PC-9 (cell line): ENCODE measurements at places on chromosomes 1 and 21.

DNA sequence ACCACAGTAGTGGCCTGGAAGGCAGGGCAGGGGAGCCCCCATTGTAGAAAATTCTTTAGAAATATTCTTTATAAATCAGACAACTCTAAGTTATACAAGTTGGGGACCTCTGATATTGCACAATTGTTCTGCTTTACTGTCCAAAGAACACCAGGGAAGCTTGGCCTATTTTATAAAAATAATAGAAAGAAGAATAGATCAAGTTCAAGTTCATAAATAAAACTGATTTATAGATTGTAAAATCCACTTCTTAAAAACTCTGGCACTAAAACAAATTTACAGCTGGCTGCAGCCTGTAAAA, 55.0 kb upstream of the GALNT2 start:
- no peak overlapping the region for H3K4me3 ChIP-seq
- H3K27ac ChIP-seq = no peak overlapping the region
- H3K27me3 ChIP-seq = peaks cover 7% of the 10 kb centered on the region; the same call in 1 of the 2 replicates
- no peaks in the 10 kb centered on the region for H3K36me3 ChIP-seq
- DNase-seq = no peak
- no peaks in the 10 kb centered on the region for H3K4me1 ChIP-seq

GRCh38 chr1:157302724-157303123, 164.5 kb upstream of the ETV3 start:
- no peak for DNase-seq
- no peaks in the 10 kb centered on the region for H3K36me3 ChIP-seq
- H3K27me3 ChIP-seq = peaks cover 26% of the 10 kb centered on the region; the same call in 1 of the 2 replicates
- no peak overlapping the region for H3K27ac ChIP-seq

- H3K27ac ChIP-seq = no peak overlapping the region
- no peaks in the 10 kb centered on the region for H3K27me3 ChIP-seq
- H3K4me3 ChIP-seq = no peak overlapping the region
- DNase-seq = no peak
- no peaks in the 10 kb centered on the region for H3K36me3 ChIP-seq
Observed at GRCh38 chr1:238898856-238899255, 487.5 kb upstream of the CHRM3 start.

DNA sequence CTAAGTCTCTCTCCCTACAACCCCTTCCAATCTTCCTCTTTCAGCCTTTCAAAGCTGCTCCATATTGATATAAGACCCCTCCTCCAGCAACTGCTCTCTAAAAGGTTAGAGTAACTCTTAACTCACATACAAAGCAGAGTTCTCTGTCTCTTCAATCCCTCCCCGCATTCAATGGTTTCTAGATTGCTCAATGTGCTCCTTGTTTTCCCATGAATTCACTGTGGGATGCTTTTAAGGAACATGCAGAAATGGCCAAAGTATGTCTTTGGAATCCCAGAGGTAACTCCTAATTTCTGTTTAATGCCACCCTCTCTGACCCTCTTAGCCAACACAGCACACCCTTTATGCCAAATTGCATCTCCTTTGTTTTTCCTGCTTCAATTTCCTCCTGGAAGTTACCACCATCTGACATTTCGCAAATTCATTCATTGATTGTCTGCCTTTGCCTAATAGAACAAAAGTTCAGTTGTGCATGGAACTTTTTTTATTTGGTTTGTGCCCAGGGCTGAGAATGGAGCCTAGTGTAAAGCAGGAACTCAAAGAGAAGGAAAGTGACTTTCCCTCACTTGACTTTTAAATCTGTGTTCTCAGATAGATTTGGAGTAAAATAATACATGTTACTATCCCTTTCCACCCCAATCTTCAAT, 172.7 kb upstream of the C8B start:
- H3K27ac ChIP-seq = no peak overlapping the region
- no peaks in the 10 kb centered on the region for H3K36me3 ChIP-seq
- no peak overlapping the region for H3K4me3 ChIP-seq
- DNase-seq = no peak

GRCh38 chr1:242240077-242240476, 241.2 kb upstream of the MAP1LC3C start:
- no peak overlapping the region for H3K4me3 ChIP-seq
- no peaks in the 10 kb centered on the region for H3K4me1 ChIP-seq
- H3K27ac ChIP-seq = no peak overlapping the region

DNA sequence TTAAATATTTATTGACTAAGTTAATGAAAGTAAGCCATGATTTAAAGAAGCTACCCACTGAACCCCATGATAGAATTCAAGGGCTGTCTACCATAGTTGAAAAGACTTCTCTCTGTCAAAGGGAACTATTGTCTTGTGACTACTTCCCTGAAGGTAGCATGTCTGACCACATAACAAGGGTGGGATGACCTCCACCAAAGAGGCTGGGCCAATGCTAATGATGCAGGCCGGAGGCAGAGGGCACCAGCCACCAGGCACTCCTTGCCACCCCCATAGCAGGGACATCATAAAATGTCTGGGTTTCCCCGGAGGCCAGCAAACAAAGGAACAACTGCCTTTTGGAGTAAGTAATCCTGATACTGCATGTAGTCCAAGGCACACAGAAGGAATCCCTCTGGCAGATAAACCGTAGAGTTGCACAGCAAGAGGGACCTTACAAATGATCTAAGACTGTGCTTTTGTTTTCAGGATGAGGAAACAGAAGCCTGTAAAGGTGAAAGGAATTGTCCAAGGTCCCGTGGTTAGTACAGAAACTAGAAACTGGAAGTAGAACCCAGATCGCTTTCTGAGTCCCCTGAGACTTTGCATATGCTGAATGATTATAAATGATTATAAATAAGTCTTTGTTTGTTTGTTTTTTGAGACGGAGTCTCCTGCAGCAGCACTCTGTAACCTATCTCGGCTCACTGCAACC, 33.5 kb upstream of the ITPKB start:
- no peaks in the 10 kb centered on the region for H3K36me3 ChIP-seq
- no peak overlapping the region for H3K4me3 ChIP-seq
- H3K4me1 ChIP-seq = no peaks in the 10 kb centered on the region
- no peaks in the 10 kb centered on the region for H3K27me3 ChIP-seq

GRCh38 chr1:27343639-27344025, 1.8 kb downstream of the SYTL1 start:
- H3K27me3 ChIP-seq = no peaks in the 10 kb centered on the region
- H3K36me3 ChIP-seq = no peaks in the 10 kb centered on the region
- no peak for DNase-seq
- H3K4me3 ChIP-seq = peak overlapping the region; percentile 70; the same call in 1 of the 2 replicates

- H3K27ac ChIP-seq = no peak overlapping the region
- no peaks in the 10 kb centered on the region for H3K4me1 ChIP-seq
- no peaks in the 10 kb centered on the region for H3K27me3 ChIP-seq
- DNase-seq = no peak
Observed at GRCh38 chr1:31626223-31627207, 9.0 kb downstream of the HCRTR1 start.

GRCh38 chr21:24310788-24311187, 1296.5 kb downstream of the MRPL39 start:
- no peak overlapping the region for H3K4me3 ChIP-seq
- H3K27me3 ChIP-seq = no peaks in the 10 kb centered on the region
- no peak for DNase-seq
- H3K27ac ChIP-seq = no peak overlapping the region
- no peaks in the 10 kb centered on the region for H3K36me3 ChIP-seq

DNA sequence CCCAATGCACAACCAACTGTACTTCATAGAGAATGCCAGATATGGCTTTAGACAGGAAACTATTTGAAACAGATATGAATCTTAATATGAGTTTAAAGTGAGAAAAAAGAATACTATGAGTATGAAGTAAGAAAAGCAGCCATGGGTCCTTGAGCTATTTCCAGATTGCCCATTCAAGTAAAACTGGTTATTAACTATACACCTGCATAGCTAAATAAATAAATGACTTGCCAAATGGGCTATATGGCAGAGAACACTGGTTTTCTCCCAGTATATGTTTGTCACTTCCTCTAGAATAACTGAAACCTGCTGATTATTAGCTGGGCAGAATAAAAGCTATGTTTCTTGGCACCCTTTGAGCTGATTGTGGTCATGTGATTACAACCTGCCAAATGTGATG, 17.0 kb upstream of the CD1C start:
- H3K27ac ChIP-seq = no peak overlapping the region
- no peak for DNase-seq
- H3K4me3 ChIP-seq = no peak overlapping the region
